ENCODE measurements at places on chromosomes 6 and 20. TPM values are rescaled to one million over a fixed set of nuclear protein-coding genes. Genes with fewer than 3 reads are reported as not detected.

DNA sequence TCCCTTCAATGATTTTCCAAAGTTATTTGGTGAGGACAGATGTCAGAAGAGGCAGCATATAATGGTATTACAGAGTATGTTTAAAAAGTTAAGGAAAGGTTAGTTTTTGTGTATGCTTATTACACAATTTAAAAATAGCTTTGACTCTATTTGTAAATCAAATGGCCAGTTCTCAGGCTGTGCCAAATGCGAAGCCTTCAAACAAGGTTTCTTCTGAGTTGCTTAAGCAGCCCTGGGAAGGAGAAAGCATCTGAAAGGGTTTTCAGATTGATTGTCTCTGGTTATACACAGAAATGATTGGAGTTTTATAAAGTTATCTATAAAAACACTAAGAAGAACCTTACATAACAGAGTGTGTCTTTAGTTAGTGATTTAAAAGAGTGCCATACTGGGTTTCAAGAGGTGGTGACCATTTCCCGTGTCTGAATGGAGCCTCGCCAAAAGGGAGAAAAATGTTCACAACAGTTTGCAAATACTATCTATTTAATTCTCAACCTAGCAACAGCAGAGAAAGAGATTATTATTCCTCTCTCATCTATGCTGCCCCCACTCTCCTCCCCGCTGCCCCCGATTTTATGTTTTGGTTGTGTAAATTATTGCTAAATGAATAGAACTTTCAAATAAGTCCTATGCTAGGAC is 16.7 kb downstream of the CD109 start:
- DNase-seq, result no peak

TRIM10 gene
- total RNA-seq, result not detected

EEF1A2 gene
- not detected for total RNA-seq

- DNase-seq, result no peak
Measured at GRCh38 chr6:84872996-84873723, 108.8 kb upstream of the TBX18 start.

DNA sequence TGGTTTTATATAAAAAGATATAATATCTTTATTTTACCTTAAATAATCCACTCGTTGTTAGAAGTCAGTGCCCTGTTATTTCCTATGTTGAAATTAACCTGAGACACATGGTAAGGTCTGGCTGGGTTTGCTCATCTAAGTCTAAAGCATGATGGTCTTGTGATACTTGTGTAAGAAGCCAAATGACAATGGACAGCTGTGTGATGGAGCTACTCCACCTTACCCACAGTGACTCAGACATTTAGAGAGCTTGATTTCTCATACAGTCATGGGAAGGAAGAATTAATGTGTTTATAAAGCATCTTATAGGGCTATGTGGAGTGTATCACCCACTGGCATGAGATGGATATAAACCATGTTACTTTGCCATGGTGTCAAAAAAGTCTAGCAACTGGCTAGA is 11.7 kb downstream of the CTCFL start:
- no peak for DNase-seq

- DNase-seq, result no peak
Measured at GRCh38 chr6:141131616-141132015, 1001.1 kb upstream of the GJE1 start.

DNA sequence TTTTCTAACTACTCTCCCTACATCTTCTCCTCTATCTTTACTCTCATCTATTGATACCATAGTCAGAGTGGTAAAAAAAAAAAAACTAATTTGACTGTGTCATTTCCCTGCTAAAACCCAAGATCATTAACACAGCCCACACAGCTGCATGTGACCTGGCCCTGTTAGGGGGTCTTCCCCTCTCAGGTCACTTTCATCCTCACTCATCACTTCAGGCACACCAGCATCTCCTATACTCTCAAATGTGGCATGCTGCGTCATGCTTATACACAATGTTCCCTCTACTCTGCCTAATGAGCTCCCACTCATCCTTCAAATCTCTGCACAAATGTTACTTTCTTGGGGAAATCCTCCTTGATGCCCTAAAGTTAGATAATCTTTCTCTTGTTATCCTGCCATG is 86.8 kb downstream of the CDK19 start:
- no peak for DNase-seq

- DNase-seq, result no peak
Measured at GRCh38 chr20:9480066-9480465, 34.3 kb upstream of the LAMP5 start.

DNA sequence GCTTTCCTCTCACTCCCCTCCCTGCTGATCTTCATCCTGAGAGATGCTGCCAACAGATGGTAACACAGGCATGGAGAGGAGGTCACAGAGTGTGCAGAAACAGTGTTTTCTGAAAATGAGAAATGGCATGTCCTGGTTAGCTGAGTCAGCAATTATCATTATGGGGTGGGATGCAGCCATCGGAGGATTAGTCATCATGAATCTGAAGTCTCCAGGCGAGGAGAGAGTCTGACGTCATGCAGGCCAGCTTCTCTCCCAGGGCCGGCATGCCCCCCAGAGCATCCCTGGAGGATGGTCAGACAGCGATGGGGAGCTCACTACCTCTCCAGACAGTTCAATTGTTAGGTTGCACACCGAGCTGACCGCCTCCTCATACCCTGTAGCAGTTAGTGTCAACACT is 4.7 kb upstream of the GTSF1L start:
- no peak for DNase-seq

GRCh38 chr20:57619051-57619831 is 985 bp downstream of the ZBP1 start:
- no peak for DNase-seq

MAN1A1 gene
- total RNA-seq, result 244 TPM

DNA sequence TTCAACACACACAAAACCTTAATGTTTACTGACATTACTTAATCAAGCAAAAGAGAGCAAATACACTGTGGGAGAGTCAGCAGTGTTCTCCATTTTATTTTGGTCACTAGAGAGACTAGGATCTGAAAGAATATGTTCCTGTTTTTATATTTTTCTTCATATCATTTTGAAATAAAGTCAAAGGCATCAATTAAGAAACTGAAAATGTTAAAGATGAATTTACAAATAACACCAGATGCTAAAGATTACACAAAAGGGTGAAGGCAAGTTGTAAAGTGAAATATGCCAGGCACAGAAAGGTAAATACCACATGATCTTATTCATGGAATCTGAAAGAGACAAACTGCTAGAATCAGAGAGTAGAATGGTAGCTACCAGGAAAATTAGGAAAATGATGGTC is 60.3 kb upstream of the FABP7 start:
- DNase-seq, result no peak

KIF3B gene
- 23.8 TPM for total RNA-seq

GRCh38 chr20:11822540-11822794 is 95.2 kb upstream of the BTBD3 start:
- no peak for DNase-seq

DNA sequence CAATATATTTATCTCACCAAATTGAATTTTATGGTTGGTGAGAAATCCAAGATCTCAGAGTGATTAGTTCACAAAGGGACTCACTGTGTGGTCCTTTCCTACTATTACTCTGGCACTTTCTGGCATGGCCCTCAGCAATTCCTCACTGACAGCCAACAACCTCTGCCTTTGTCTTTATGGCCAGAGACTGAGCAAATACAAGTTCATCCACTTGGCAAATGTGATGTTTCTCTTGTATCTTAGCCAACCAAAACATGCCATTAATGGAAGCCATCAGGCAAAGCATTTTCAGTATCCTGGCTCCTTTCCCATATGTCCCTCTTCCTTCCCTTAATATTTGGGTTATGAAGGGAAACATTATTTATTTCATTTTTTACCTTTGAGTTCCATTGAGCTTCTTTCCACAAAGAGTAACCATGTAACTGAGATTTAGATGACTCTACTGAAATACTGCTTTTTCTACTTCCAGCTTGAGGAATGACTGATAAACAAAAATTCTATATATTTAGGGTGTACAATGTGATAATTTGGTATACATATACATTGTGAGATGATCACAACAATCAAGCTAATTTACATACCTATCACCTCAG is 30.8 kb upstream of the SMLR1 start:
- no peak for DNase-seq

DEF6 gene
- 6.6 TPM for total RNA-seq

EPB41L1 gene
- 27.4 TPM for total RNA-seq

LY6G6C gene
- total RNA-seq, result not detected

RCAN2 gene
- total RNA-seq, result 7.9 TPM

DNA sequence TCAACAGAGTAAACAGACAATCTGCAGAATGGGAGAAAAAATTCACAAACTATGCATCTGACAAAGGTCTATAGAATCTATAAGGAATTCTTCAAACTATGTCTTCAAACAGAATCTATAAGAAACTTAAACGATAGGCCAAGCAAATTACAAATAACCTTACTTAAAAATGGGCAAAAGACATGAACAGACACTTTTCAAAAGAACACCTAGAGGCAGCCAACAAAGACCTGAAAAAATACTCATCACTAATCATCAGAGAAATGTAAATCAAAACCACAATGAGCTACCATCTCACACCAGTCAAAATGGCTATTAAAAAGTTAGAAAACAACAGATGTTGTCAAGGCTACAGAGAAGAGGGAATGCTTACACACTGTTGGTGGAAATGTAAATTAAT is 81.3 kb downstream of the ID4 start:
- DNase-seq, result no peak

RPN2 gene
- 168 TPM for total RNA-seq

KCNK16 gene
- total RNA-seq, result not detected

TMEM244 gene
- total RNA-seq, result not detected

BLCAP gene
- 104 TPM for total RNA-seq

GRCh38 chr20:2922957-2923356 is 49.7 kb downstream of the PTPRA start:
- DNase-seq, result no peak

GRCh38 chr6:153591159-153591558 is 447.9 kb upstream of the OPRM1 start:
- DNase-seq, result no peak

GRCh38 chr6:71412559-71413140 is 124.0 kb downstream of the OGFRL1 start:
- no peak for DNase-seq

SMLR1 gene
- total RNA-seq, result not detected

GRCh38 chr20:4252005-4252404 is 236.6 kb upstream of the RNF24 start:
- no peak for DNase-seq

EPPIN gene
- not detected for total RNA-seq

All from omental fat pad (tissue), 4 donors.